ENCODE measurements at places on chromosomes 2 and 18.

- DNase-seq: peak; percentile 43
Observed at GRCh38 chr2:227228061-227228667, 63.7 kb downstream of the COL4A3 start.

GRCh38 chr2:31232586-31232985 is 1.4 kb upstream of the EHD3 start:
- DNase-seq: no peak

- DNase-seq: no peak
Observed at GRCh38 chr18:43904209-43904837, 627.0 kb upstream of the SYT4 start.

DNA sequence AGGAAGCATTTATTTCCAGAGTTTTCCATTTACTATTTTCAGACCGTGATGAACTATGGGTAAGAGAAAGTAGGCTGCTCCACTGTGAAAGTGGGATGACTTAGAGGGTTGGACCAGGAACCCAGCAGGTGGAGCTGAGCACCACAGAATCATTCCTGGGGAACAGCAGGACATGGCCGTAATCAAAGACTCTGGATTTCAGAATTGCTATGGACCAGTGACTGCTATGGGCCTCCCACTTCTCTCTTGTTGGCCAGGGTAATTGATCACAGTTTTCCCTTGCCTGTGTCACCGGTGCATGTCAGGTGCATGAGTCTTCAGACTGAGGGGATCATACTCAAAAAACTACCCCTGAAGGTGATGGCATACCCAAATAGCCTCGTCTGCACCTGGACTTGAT is 90.6 kb upstream of the GPC1 start:
- DNase-seq: no peak

DNA sequence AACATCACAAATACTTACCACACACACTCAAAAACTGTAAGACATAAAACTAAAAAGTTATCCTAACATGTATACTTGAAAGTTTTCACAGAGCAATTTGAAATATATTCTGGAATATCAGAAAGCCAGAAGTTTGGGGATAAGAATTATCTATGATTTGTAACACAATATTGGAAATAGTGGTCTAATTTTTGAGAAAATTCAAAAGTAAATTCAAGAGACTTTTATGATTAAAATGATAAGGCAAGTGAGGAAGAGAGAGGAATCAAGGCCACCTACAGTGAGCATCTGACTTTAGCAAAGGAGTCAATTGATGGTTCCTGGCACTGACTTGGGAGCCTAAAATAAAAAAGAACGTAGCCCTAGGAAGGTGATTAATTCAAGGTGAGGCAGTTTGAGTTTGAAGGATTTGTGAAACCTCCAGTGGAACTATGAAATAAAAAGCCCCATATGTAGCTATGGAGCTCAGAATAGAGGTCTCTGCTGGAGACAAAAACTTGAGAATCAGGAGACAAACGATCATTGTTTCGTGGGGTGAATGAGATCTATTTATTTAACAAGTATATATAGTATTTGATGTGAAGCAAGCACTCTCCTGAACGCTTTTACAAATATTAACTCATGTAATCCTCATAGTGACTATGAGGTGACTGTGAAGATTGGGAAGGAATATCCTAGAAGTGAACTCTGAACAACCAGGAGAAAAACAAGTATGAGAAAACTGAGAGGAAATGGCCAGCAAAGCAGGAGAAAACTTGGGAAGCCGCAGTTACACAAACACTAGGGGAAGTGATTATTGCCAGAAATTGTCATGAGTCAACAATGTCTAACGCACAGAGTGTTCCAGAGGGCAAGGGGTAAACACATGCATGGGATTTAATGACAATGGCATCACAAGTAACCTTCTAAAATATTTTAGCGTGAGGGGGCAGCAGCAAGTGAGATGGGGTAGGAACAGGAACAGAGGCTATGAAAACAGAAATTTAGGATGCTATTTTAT is 12.8 kb downstream of the TFPI start:
- DNase-seq: no peak

GRCh38 chr2:105324732-105325131 is 4.8 kb downstream of the TGFBRAP1 start:
- DNase-seq: no peak

DNA sequence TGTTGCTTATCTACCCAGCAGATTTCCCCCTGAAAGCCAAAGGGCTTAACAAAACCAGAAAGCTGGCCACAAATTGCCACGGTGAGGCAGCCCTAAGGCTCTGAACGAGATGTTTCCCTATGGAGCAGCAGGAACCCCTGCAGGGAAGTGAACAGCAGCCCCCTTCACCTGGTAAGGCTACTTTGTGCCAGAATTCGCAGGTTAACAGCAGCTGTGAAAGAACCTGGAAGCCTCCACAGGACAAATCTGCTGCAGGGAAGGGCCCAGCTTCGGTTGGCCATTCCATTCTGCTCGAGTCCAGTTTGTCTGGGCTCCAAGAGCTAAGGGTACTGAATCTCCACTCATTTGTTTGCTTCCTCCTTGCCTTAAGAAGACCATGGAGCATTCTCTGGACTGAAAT is 175.3 kb downstream of the PDE11A start:
- DNase-seq: no peak

DNA sequence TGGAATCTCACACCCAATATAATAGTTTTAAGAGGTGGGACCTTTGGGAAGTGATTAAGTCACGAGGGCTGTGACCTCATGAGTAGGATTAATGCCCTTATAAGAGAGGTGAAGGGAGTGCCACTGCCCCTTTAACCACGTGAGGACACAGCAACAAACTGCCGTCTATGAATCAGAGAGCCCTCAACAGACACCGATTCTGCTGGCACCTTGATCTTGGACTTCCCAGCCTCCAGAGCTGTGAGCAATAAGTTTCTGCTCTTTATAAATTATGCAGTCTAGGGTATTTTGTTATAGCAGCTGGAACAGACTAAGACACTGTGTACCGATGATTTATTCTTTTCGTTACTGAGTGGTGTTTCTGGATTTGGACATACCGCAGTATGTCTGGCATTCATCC is 56.2 kb downstream of the RRM2 start:
- no peak for DNase-seq

DNA sequence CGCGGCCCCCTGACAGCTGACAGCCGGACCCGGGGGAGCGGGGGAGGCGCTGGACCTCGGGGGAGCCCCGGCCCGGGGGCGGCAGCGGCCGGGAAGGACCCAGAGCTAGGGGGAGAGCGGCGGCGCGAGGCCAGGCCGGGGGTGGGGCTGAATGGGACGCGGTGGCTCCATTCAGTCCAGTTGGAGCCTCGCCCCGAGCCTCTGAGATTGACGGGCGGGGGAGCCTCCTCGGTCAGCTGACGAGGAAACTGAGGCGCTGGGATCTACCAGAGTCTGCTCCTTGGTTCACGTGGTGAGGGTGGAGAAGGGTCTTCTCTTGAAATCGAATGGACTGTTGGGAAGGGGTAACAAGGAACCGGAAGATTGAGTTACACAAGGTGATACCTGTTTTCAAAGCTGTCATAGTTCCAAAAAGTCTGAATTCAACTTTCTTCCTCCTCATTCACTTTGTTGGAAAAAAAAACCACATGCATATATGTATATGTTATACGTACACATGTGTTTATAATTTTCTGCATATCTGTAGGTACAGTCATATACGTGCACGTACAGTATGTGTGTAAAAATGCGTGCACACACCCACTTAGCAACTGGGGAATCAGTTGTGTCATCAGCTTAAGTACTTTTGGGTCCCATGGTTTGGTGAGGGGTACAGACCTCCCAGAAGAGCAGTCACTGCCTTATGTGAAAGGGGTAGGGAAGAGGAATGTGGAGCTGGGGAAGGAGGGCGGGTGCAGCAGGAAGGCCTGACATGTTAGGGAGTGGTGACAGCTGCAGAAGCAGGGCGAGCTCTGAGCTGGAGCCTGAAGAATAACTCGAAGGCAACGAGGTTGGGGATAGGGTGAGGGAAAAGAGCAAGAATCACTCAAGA is 628 bp downstream of the PPP1R7 start:
- DNase-seq: no peak

GRCh38 chr2:85813982-85814801 is 60.4 kb downstream of the ATOH8 start:
- peak; percentile 84 for DNase-seq

Measured in globus pallidus (tissue), 1 donor.